ENCODE measurements at places on chromosomes 7 and 10.

- DNase-seq: no peak
Observed at GRCh38 chr10:26938578-26938977, 77.8 kb upstream of the ABI1 start.

GRCh38 chr10:103884681-103885139 lies 29.3 kb upstream of the SH3PXD2A start:
- DNase-seq: no peak

GRCh38 chr7:150877536-150877935 lies 25.2 kb downstream of the AOC1 start:
- no peak for DNase-seq

GRCh38 chr7:46710927-46711326 lies 789.9 kb upstream of the IGFBP3 start:
- no peak for DNase-seq

- no peak for DNase-seq
Observed at GRCh38 chr7:16652888-16653287, 6.9 kb downstream of the BZW2 start.

DNA sequence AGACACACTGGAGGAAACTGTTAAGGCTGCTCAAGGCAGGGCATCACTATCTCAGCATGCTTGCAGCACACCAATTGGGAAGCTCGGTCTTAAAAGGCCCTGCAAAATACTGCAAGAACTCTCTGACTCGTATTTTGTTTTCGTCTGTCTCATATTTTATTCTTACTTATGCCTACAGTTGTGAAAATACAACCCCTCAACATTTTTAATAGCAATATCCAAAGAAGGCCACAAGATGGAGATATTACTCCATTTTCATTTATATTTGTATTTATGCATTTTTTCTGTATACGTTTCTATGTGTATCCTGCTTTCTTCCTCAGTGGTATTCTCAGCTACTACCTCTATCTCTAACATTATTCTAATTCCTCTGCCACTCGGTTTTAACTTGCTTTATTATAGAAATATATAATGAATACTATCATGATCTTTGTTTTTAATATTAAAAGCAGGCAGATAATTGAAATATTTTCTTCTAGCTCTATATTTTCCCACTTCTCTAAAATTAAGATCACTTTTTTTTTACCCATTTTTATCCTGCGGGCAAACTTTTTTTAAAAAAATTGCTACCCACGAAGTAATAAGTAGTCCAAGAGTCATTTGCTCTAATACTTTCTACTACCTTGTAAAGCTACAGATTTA lies 10.0 kb downstream of the DNAJC1 start:
- DNase-seq: no peak

GRCh38 chr7:4076701-4077294 lies 605.3 kb upstream of the FOXK1 start:
- DNase-seq: no peak
